ENCODE measurements at places on chromosomes 4 and X. TPM values are rescaled to one million over a fixed set of nuclear protein-coding genes. Genes with fewer than 3 reads are reported as not detected.

Gene KCNIP4
- total RNA-seq, result not detected

Gene RAP1GDS1
- 8.3 TPM for total RNA-seq

Gene SH2D1A
- not detected for total RNA-seq

Gene TRAPPC11
- total RNA-seq, result 124 TPM

Gene GPAT3
- total RNA-seq, result 1.5 TPM

Gene SPANXN2
- not detected for total RNA-seq

Gene SLC38A5
- total RNA-seq, result 39.6 TPM

Gene PAGE2B
- total RNA-seq, result not detected

Gene CDS1
- 0.11 TPM for total RNA-seq

Gene XAGE2
- not detected for total RNA-seq

Gene CORIN
- total RNA-seq, result not detected

Gene ZCCHC18
- 0.21 TPM for total RNA-seq

Gene CSAG3
- not detected for total RNA-seq

Gene PDZD4
- 23.2 TPM for total RNA-seq

Gene CTPS2
- total RNA-seq, result 12.6 TPM

Gene AFF1
- 112 TPM for total RNA-seq

Gene FAM149A
- total RNA-seq, result 13.9 TPM

Gene EDNRA
- total RNA-seq, result 31.4 TPM

Gene BGN
- total RNA-seq, result 1,387 TPM

Gene DTHD1
- total RNA-seq, result not detected

Gene TLR10
- total RNA-seq, result not detected

Gene SHROOM4
- total RNA-seq, result 25.3 TPM

Measured in ascending aorta (tissue), 2 donors.